Activated T-helper 2 cell treated with anti-CD3 and anti-CD28 coated beads, Interferon-gamma antibody, Interleukin-2, Interleukin-4, amounts not matched to agents 10 μg/mL and 5 μg/mL and 100 μg/mL, durations not matched to agents 14 hours and 24 hours and 36 hours (primary cell): ENCODE measurements at places on chromosomes 12 and 14. TPM values are rescaled to one million over a fixed set of nuclear protein-coding genes. Genes with fewer than 3 reads are reported as not detected.
A peak's percentile ranks its signal among the peaks of the same experiment; 100 is the strongest.

The POLR3B gene
- 8.7 and 8.9 TPM in 2 replicates for total RNA-seq

DNA sequence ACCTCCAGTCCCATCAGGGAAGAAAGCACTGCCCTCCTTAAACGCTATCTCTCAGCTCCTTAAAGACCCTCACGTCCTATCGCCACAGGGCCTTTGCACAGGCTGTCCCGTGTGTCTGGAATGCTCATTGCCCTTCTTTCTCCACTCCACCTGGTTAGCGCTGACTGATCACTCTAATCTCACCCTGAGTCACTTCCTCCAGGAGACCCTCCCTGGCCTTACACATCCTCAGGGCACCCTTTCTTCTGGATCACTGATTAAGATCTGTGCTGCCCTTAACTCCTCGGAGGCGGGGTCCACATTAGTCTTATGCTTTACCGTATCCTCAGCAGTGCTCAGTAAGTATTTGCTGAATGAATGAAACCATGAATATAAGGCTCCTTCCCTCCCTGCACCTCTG is 94.7 kb downstream of the SYNE3 start:
- H3K27ac ChIP-seq: no peak overlapping the region
- H3K27me3 ChIP-seq: no peaks in the 10 kb centered on the region
- peaks cover 73% of the 10 kb centered on the region for H3K36me3 ChIP-seq
- H3K4me1 ChIP-seq: no peaks in the 10 kb centered on the region
- no peak for DNase-seq

The SOAT2 gene
- not detected in 2 replicates for total RNA-seq

GRCh38 chr12:127711108-127711507 is 555.9 kb upstream of the TMEM132C start:
- H3K27me3 ChIP-seq: no peaks in the 10 kb centered on the region
- no peaks in the 10 kb centered on the region for H3K36me3 ChIP-seq
- no peaks in the 10 kb centered on the region for H3K4me1 ChIP-seq

DNA sequence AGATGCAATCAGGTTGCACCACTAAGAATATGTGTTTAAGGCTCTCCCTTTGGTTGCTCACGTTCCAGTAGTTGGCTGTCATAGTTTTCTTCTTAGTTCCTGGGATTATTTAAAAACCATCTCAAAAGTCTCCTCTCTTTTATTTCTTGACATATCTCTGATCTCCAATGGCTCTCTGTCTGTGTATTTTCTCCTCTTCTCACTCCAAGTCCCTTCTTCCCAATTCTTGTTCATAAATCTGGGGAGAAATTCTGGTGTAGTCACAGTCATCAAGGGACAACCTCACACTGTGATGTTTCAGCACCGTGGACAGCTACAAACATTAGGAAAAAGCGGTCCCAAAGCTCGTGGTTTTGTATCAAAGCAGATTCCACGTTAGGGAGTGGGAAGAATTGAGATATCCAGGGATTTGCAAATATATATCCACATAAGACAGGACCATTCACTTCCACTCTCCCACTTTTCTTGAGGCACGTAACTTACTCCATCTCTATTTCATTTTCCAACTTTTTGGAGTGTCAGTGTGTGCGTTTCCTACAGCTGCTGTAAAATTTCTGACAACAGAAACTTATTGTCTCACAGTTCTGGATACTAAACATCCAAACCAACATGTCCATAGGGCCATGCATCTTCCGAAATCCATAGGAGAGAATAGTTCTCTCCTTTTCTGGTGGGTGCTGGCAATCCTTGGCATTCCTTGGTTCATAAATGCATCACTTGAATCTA is 80.6 kb upstream of the TMEM233 start:
- no peaks in the 10 kb centered on the region for H3K36me3 ChIP-seq
- H3K27me3 ChIP-seq: no peaks in the 10 kb centered on the region
- DNase-seq: no peak
- H3K4me1 ChIP-seq: no peaks in the 10 kb centered on the region

GRCh38 chr14:59588101-59588500 is 11.5 kb upstream of the CCDC175 start:
- H3K27ac ChIP-seq: no peak overlapping the region
- no peak overlapping the region for H3K4me3 ChIP-seq
- H3K4me1 ChIP-seq: peaks cover 5% of the 10 kb centered on the region

The HNF1A gene
- total RNA-seq: not detected in 2 replicates

The CLEC1B gene
- total RNA-seq: not detected in 2 replicates

The TAS2R31 gene
- total RNA-seq: 3.9 and 4.6 TPM in 2 replicates

- no peaks in the 10 kb centered on the region for H3K36me3 ChIP-seq
- H3K4me3 ChIP-seq: no peak overlapping the region
- peaks cover 2% of the 10 kb centered on the region for H3K27me3 ChIP-seq
Observed at GRCh38 chr12:12020762-12021161, 50.0 kb upstream of the BCL2L14 start.

GRCh38 chr12:12510141-12510540 is 52.5 kb downstream of the DUSP16 start:
- H3K27ac ChIP-seq: peak overlapping the region; percentile 68
- H3K4me1 ChIP-seq: peaks cover 47% of the 10 kb centered on the region
- DNase-seq: no peak
- H3K27me3 ChIP-seq: no peaks in the 10 kb centered on the region
- H3K36me3 ChIP-seq: peaks cover 39% of the 10 kb centered on the region

DNA sequence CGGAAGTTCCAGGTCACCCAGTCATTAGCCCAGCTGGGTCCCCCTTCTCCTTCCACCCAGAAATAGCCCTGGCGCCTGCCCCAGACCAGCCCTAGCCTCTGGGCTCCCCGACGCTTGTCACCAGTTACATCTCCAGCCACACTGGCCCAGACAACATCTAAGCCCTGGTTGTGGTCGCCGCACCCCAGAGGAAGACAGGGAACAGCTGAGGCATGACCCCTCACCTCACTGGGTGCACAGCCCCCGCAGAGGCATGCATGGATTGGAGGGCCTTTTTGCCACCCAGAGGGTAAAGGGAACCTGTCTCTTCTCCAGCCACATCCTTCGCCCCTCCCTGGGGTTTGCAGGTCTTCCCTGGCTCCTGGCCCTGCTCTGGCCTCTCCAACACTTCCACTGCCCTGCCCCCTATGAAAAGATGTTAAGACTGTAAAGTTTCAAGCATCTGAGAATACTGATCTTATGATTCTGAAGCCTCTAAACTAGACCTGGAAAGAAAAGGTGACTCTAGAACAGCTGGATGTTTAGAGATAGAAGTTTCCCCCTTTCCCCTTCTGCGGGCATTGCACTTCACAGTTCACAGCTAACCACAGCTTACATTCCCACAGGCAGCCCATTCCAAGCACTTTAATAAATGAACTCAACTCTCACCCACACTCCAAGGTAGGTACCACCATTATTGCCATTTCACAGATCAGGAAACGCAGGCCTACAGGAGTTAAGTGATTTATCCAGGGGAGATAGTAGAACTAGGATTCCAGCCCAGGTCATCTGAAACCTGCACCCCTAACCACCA is 14.7 kb downstream of the TMEM119 start:
- no peak overlapping the region for H3K27ac ChIP-seq
- H3K36me3 ChIP-seq: no peaks in the 10 kb centered on the region
- peaks cover 12% of the 10 kb centered on the region for H3K27me3 ChIP-seq
- no peak overlapping the region for H3K4me3 ChIP-seq
- H3K4me1 ChIP-seq: peaks cover 4% of the 10 kb centered on the region
- no peak for DNase-seq

GRCh38 chr14:99323603-99324185 is 51.7 kb upstream of the BCL11B start:
- peaks cover 6% of the 10 kb centered on the region for H3K4me1 ChIP-seq
- no peak overlapping the region for H3K4me3 ChIP-seq
- H3K27me3 ChIP-seq: peaks cover 3% of the 10 kb centered on the region
- no peaks in the 10 kb centered on the region for H3K36me3 ChIP-seq

The SLC25A47 gene
- not detected in 2 replicates for total RNA-seq

The CCDC38 gene
- total RNA-seq: 0.07 TPM in 1 of 2 replicates, not detected in the other

The ATF1 gene
- total RNA-seq: 58.8 and 63.0 TPM in 2 replicates

DNA sequence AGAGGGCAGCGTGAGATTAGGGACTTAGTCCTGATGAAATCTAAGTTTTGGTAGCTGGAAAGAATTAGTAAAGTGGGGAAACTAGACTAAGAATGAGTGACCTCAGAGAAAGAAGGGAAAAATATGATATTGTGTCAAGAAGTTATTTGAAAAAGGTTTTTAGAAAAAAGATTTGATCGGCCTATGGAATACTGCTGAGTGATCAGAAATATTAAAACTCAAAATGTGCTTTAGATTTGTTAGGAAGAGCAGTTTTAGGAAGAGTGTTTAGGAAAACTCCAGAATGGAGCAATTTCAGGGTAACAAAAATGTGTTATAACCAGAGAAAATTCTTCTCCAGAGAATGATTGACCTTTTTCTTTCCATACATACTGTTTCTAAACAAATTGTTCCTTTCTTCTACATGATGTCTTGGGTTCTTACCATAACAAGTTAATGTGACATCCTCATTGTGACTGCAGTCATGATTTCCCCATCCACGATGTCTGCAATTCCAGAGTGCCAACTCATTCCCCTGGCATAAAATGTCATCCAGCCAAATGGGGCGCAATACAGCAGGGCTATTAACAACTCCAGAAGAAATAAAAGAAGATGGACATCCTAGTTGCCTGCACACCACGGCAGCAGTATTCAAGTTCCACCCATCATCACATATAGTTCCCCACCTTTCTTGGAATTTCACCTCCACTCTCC is 11.8 kb downstream of the CD163L1 start:
- DNase-seq: no peak
- no peak overlapping the region for H3K4me3 ChIP-seq
- H3K27me3 ChIP-seq: peaks cover 13% of the 10 kb centered on the region
- H3K4me1 ChIP-seq: no peaks in the 10 kb centered on the region
- no peak overlapping the region for H3K27ac ChIP-seq

- peak overlapping the region; percentile 52 for H3K4me3 ChIP-seq
- peak overlapping the region; percentile 96 for H3K27ac ChIP-seq
- H3K27me3 ChIP-seq: no peaks in the 10 kb centered on the region
- no peak for DNase-seq
- peaks cover 75% of the 10 kb centered on the region for H3K4me1 ChIP-seq
Observed at GRCh38 chr14:22567437-22567836, 21.6 kb downstream of the DAD1 start.

GRCh38 chr12:116607039-116607438 is 47.9 kb downstream of the MAP1LC3B2 start:
- peaks cover 6% of the 10 kb centered on the region for H3K4me1 ChIP-seq
- no peaks in the 10 kb centered on the region for H3K36me3 ChIP-seq
- no peak overlapping the region for H3K27ac ChIP-seq
- no peak overlapping the region for H3K4me3 ChIP-seq
- no peak for DNase-seq
- H3K27me3 ChIP-seq: peaks cover 9% of the 10 kb centered on the region

GRCh38 chr14:24334431-24335291 is at the start of gene ADCY4:
ADCY4 (minus strand) TSS chr14:24335071; CDS start chr14:24334652, 419 bp downstream.
- peaks cover 26% of the 10 kb centered on the region for H3K36me3 ChIP-seq
- no peak for DNase-seq
- H3K4me3 ChIP-seq: peak within 1 kb of the TSS; percentile 26
- H3K27ac ChIP-seq: no peak within 1 kb of the TSS
- H3K27me3 ChIP-seq: peaks cover 27% of the 10 kb centered on the region

DNA sequence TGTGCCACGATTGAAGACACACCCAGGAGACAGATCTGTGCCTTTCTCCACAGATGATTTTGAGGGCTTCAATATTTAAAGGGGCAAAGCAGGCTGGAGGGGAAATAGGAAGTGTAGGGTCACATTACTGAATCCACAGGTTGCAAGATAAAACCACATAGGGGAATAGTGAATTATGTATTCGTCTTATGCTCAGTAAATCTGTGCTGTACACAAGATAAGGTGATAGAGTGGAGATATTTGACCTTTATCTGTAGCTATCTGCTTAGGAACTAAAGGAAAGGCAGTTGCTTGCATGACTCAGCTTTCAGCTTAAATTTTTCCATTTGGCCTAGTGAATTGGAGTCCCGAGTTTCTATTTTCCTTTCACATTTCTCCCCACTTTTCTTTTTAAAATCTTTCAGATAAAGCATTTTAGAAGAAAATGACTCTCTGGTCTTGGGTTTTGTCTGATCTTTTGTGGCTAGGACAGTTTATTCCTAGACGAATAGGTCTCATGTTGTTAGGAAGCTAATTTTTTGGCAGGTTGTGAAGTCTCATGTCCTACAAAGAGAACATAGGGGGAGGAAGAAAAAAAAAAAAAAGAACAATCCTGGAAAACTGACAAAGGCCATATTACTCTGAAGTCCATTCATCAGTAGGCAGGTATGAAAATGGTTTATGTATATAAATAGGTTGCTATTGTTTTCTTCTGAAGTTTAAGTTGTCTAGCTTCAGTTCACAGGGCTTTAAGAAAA is 55.4 kb downstream of the FBXO33 start:
- H3K27ac ChIP-seq: no peak overlapping the region
- DNase-seq: no peak
- H3K4me1 ChIP-seq: peaks cover 12% of the 10 kb centered on the region
- no peak overlapping the region for H3K4me3 ChIP-seq

DNA sequence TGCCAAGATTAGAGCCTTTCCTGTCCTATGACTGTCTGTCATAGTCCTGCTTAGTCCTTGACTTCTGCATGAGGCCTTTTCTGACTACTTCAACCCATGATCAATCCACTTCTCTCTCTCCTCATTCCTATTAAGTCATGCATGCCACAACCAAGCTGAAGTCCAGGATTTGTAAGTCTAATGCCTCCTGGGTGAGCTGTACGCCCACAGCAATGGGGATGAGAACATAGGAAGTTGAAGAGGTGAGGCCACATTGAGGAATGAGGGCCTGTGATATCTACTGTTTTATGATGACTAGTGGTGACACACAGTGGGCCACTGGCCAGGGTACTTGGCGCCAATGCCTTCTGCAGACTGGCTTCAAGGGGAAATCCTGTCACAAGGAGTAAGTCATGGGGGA is 994.1 kb upstream of the TMEM132C start:
- no peaks in the 10 kb centered on the region for H3K36me3 ChIP-seq
- no peak overlapping the region for H3K27ac ChIP-seq
- no peaks in the 10 kb centered on the region for H3K4me1 ChIP-seq

DNA sequence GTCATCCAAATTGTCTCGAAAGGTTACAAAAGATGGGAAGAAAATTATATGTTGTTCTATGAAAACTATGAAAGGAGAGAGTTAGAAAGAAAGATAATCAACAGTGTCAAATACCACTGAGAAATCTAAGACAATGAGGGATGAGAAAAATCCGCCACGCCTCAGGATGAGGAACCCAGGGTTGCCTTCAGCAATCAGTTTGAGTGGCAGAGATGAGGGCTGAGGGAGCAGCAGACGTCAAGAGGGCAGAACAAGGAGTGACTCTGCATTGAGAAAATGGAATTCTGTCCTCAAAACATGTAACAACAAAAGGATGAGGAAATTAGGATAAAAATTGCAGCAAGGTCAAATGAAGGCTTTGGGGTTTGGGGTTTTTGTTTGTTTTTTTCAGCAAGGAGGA is 18.3 kb upstream of the OXA1L start:
- peaks cover 21% of the 10 kb centered on the region for H3K4me1 ChIP-seq
- no peak for DNase-seq
- H3K4me3 ChIP-seq: no peak overlapping the region
- peaks cover 41% of the 10 kb centered on the region for H3K27me3 ChIP-seq
- no peaks in the 10 kb centered on the region for H3K36me3 ChIP-seq

DNA sequence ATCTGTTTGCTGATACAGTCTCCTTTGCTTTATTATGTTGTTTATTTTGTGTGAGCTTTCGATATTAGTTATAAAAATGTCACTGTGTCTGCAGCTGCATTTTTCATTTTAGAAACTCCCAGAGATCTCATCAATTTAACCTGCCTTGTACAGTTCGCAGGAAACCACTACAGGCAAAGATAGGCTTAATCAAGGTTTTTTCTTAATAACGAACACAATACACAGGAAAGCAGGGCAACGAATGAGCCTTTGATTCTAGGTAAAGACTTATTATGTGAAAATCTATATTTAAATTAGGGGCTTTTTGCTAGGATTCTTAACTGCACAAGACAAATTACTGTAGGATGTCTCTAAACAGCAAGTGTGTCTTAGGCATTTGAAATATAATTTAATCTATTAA is 191.9 kb downstream of the RGS6 start:
- H3K4me3 ChIP-seq: no peak overlapping the region
- peaks cover 12% of the 10 kb centered on the region for H3K4me1 ChIP-seq
- H3K27ac ChIP-seq: no peak overlapping the region
